GM23248 (cell line): ENCODE measurements at places on chromosomes 3 and 15. TPM values are rescaled to one million over a fixed set of nuclear protein-coding genes. Genes with fewer than 3 reads are reported as not detected.
A peak's percentile ranks its signal among the peaks of the same experiment; 100 is the strongest.

DNA sequence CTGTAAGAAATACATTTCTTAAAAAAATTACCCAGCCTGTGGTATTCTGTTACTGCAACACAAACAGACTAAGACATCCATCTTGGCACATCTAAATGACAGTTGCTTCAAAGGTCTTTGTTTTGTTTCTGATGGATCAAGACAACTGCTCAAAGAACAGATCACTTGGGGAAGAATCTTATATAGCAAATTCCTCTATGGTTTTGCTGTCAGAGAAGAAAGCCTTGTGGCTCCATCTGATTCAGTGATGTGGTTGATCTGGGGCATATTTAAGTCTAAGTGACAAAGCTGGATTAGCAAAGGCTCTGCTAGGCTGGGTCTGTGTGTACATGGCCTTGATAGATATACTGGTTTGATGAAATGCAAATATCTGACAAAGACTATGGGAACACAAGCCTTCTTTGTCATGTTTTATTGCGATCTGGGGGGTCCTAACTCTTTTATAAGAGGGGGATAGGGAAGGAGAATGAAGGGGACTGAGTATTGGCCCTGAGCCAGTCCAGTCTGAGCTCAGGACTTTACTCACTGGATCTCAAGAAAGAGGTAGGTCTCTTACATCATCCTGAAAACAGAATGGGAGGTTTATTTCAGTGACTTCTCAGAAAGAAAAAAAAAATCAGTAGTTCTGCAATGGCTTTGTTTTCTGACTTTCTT is 14.3 kb upstream of the LIMD1 start:
- H3K4me3 ChIP-seq, result no peak overlapping the region
- no peaks in the 10 kb centered on the region for H3K36me3 ChIP-seq
- no peak for DNase-seq
- no peaks in the 10 kb centered on the region for H3K4me1 ChIP-seq
- no peaks in the 10 kb centered on the region for H3K27me3 ChIP-seq

DNA sequence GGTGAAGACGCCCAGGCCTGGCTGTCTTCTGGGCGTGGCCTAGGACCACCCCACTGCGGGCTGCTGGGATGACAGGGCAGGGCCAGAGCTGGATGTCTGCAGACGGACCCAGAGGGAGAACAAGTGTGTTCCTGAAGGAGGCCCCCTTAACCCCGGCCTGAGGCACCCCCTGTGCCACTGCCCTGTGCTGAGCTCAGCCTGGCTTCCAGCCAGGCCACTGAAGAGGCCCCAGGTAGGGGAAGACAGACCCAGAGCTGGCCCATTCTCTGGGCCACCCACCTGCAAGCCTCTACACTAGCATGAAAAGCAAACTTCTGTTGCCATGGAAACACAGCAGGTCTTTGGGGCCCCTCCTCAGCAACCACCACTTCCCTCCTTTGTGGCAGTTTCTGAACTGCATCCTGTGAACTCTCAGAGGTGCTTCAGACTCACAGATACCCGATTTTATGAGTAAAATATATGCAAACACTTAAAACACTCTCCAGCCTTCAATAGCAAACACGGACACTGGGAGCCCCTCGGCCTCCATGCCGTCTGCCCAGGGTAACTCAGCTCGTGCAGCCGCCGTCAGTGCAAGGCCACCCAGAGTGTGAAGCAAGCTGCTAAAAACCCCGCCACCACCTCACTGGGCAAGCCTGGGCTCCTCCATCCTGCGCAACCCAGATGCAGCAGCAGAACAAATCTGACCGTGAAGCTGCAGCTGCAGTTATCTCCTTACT is 42.5 kb downstream of the CMTM6 start:
- no peak overlapping the region for H3K27ac ChIP-seq
- no peaks in the 10 kb centered on the region for H3K4me1 ChIP-seq
- no peaks in the 10 kb centered on the region for H3K36me3 ChIP-seq
- H3K4me3 ChIP-seq, result no peak overlapping the region

The TRH gene
- total RNA-seq, result not detected in 2 replicates

DNA sequence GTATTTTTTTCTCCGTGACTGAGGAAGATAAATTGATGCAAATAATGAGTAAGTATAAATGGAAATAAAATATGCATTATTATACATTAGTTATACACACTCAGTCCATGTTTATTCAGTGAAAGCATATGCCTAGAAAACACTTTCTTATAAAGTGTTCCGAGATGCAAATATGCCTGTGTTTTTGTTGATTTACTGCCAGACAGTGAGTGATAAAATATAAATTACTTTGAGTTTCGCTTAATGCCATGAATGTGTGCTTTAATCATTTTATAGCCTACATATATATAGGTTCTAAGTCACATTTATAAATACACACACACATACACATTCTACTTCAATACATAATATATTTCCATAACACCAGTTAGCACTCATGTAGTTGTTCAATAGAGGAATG is 569.2 kb downstream of the UNC13C start:
- H3K4me1 ChIP-seq, result no peaks in the 10 kb centered on the region
- H3K27me3 ChIP-seq, result no peaks in the 10 kb centered on the region
- no peaks in the 10 kb centered on the region for H3K36me3 ChIP-seq

DNA sequence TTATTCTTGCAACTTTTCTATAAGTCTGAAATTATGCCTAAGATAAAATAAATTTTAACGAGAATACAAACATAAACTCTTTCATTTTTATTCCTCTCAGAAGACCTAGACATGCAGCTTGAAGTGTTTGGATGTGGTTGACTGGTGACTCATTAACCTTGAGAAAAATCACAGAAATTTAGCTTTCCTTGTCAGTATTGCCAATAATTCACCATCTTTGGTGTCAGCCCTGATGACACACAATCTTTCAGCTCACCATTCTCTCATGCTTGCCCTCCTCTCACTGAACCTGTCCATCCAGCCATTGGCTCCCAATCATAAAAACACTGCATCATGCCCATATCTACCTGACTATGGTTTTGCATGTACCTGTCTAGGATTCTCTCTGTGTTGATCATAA is 22.6 kb upstream of the TNFAIP8L3 start:
- no peak overlapping the region for H3K27ac ChIP-seq
- DNase-seq, result peak; percentile 54
- no peaks in the 10 kb centered on the region for H3K36me3 ChIP-seq
- H3K4me3 ChIP-seq, result no peak overlapping the region
- H3K27me3 ChIP-seq, result no peaks in the 10 kb centered on the region

The PP2D1 gene
- total RNA-seq, result not detected in 2 replicates

DNA sequence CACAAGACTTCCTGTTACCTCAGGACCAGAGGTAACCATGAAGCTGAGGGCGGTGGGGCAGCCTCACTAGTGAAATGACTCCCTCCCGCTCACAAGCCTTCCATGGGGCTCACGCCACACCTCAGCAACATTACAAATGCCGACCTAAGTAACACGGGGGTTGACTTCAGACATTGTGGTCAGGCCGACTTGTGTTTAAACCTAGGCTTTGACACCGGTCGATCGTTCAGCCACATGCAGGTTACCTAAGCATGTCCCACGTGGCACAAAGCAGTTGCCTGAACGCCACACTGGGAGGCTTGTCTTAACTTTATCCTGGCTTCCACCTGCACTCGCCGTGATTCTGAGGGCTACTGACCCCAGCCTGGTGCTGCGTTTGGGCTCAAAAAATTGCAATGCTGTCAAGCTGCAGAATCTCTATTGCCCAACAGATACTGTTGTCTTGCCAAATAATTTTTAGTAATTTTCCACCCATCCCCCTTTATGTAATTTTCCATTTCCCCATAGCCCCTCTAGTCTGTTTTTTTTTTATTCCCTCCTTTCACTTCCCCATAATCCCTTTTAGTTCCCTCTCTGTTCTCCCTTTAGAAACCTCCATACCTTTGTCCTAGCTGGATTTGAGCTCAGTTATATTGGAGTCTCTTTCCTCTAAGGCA is 158.6 kb upstream of the RGMA start:
- H3K36me3 ChIP-seq, result no peaks in the 10 kb centered on the region
- H3K4me1 ChIP-seq, result no peaks in the 10 kb centered on the region
- no peak for DNase-seq
- H3K27ac ChIP-seq, result no peak overlapping the region
- no peak overlapping the region for H3K4me3 ChIP-seq
- H3K27me3 ChIP-seq, result no peaks in the 10 kb centered on the region

- no peaks in the 10 kb centered on the region for H3K4me1 ChIP-seq
- no peaks in the 10 kb centered on the region for H3K27me3 ChIP-seq
- DNase-seq, result no peak
- no peak overlapping the region for H3K27ac ChIP-seq
Observed at GRCh38 chr15:42730135-42730534, 6.8 kb downstream of the CDAN1 start.

The TMEM108 gene
- total RNA-seq, result not detected in 2 replicates

GRCh38 chr3:49199239-49199899 is 28.0 kb downstream of the KLHDC8B start:
- H3K27me3 ChIP-seq, result no peaks in the 10 kb centered on the region
- no peaks in the 10 kb centered on the region; the same call in 1 of the 2 replicates for H3K4me1 ChIP-seq
- peak overlapping the region; percentile 89 for H3K27ac ChIP-seq
- peak overlapping the region; percentile 75 for H3K4me3 ChIP-seq
- DNase-seq, result peak; percentile 95

The SNX22 gene
- not detected in 2 replicates for total RNA-seq

DNA sequence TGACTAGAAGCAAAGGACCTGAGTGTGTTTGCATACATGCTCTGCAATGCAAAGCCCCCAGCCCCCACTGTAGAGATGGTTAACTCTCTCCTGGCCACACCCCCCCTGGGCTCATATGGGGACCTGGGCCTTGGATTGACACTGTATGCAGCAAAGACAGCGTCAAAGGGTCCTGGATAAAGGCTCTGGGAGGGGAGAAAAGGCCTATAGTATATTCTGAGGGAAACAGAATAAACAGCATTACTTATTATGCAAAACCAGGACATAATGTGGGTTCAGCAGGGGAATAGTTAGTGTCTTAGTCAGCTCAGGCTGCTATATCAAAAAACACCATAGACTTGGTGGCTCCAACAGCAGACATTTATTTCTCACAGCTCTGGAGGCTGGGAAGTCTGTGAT is 158.7 kb downstream of the APBA2 start:
- no peaks in the 10 kb centered on the region for H3K36me3 ChIP-seq
- H3K4me3 ChIP-seq, result no peak overlapping the region
- no peaks in the 10 kb centered on the region for H3K4me1 ChIP-seq
- DNase-seq, result no peak
- H3K27ac ChIP-seq, result no peak overlapping the region

- peak overlapping the region; percentile 99 for H3K4me3 ChIP-seq
- peak overlapping the region; percentile 93 for H3K27ac ChIP-seq
- H3K4me1 ChIP-seq, result peaks cover 24% of the 10 kb centered on the region
- H3K36me3 ChIP-seq, result no peaks in the 10 kb centered on the region
- DNase-seq, result no peak
Observed at GRCh38 chr3:79018265-79018664, 749.5 kb downstream of the ROBO1 start.

DNA sequence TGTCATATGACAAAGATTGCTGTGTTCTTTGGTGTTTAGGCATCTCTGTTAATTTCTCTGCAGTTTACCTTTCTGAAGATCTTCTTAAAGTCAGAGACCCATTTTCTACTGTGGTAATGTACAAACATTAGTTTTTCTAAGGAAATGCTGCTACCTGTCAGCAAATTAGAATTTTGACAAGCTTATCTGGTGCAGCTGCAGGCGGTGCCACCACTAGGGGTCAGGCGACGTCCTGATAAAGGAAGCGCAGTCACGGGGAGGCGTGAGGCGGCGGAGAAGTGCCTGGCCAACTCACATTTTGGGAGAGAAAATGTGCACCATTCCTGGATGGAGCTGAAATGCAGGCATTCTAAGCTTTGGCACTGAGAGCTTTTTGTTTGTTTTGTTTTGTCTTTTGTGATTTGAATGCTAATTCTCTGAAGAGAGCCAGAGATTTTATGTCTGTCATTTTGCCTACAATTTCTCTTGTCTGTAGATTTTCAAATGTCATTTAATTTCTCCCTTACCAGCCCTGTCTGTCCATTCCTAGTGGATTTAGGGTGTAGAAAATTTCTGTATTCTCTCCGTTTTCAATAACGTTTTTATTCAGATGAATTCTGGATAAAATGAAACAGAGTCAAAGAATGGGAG is 24.9 kb upstream of the SIAH2 start:
- no peak overlapping the region for H3K27ac ChIP-seq
- peaks cover 14% of the 10 kb centered on the region; the same call in 1 of the 2 replicates for H3K4me1 ChIP-seq
- H3K36me3 ChIP-seq, result no peaks in the 10 kb centered on the region
- no peak overlapping the region for H3K4me3 ChIP-seq
- no peaks in the 10 kb centered on the region for H3K27me3 ChIP-seq
- peak; percentile 86 for DNase-seq

The LTF gene
- total RNA-seq, result not detected in 2 replicates

- no peak overlapping the region for H3K27ac ChIP-seq
- no peaks in the 10 kb centered on the region for H3K36me3 ChIP-seq
- H3K4me3 ChIP-seq, result no peak overlapping the region
- no peaks in the 10 kb centered on the region for H3K4me1 ChIP-seq
Observed at GRCh38 chr3:184629555-184630160, 68.1 kb downstream of the EPHB3 start.

- DNase-seq, result peak; percentile 85
- no peaks in the 10 kb centered on the region; the same call in none of the 2 replicates for H3K27me3 ChIP-seq
- no peak overlapping the region for H3K4me3 ChIP-seq
- H3K36me3 ChIP-seq, result no peaks in the 10 kb centered on the region
Observed at GRCh38 chr15:57541805-57542504, 49.7 kb upstream of the MYZAP start.

- H3K27me3 ChIP-seq, result no peaks in the 10 kb centered on the region
- no peaks in the 10 kb centered on the region for H3K36me3 ChIP-seq
- peak overlapping the region; percentile 62 for H3K27ac ChIP-seq
- peak; percentile 94 for DNase-seq
Observed at GRCh38 chr3:56758539-56758981, 43.2 kb downstream of the ARHGEF3 start.

The GOLGA8J gene
- not detected in 2 replicates for total RNA-seq

The RTP1 gene
- total RNA-seq, result not detected in 2 replicates

DNA sequence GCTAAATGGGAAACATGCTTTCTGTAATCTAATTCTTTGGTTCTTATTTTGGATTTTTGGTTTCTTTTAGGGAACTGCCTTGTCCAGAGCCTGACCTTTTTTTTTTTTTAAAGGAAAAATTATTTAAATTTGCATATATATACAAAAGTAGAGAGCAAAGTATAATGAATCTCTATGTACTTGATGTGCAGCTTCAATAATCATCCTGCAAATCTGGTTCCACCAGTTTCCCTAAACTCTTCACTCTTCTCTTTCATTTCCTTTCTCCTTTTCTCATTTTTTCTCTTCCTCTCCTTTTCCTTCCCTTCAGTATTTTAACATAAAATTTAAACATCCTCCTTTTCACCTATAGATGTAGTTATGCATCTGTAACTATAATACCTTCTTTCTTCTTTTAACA is 82.5 kb downstream of the USP13 start:
- no peak overlapping the region for H3K4me3 ChIP-seq
- H3K36me3 ChIP-seq, result no peaks in the 10 kb centered on the region
- no peak overlapping the region for H3K27ac ChIP-seq
- H3K27me3 ChIP-seq, result no peaks in the 10 kb centered on the region
- H3K4me1 ChIP-seq, result peaks cover 3% of the 10 kb centered on the region; the same call in 1 of the 2 replicates
- DNase-seq, result no peak
